Smooth muscle cell of the pulmonary artery (primary cell): ENCODE measurements at places on chromosomes 16 and 17. TPM values are rescaled to one million over a fixed set of nuclear protein-coding genes. Genes with fewer than 3 reads are reported as not detected.

Gene PKMYT1
- total RNA-seq: 2.0 and 2.5 TPM in 2 replicates

Gene SCPEP1
- 82.8 and 112 TPM in 2 replicates for total RNA-seq

Gene HSD17B2
- not detected in 2 replicates for total RNA-seq

Gene NCOR1
- total RNA-seq: 115 and 125 TPM in 2 replicates

Gene MYO19
- total RNA-seq: 35.9 and 56.1 TPM in 2 replicates

Gene TMED6
- 0.20 and 0.23 TPM in 2 replicates for total RNA-seq

Gene ZFP3
- 0.92 and 1.6 TPM in 2 replicates for total RNA-seq

Gene GAST
- not detected in 2 replicates for total RNA-seq

Gene TBCD
- total RNA-seq: 42.7 and 51.1 TPM in 2 replicates

Gene SGSH
- total RNA-seq: 11.0 and 25.1 TPM in 2 replicates

Gene DYNLRB2
- 0.59 TPM in 1 of 2 replicates, not detected in the other for total RNA-seq

Gene TEX19
- 0.07 TPM in 1 of 2 replicates, not detected in the other for total RNA-seq

Gene PIK3R5
- 0.07 TPM in 1 of 2 replicates, not detected in the other for total RNA-seq

Gene ACSM2A
- not detected in 2 replicates for total RNA-seq

Gene C16orf96
- 0.07 TPM in 1 of 2 replicates, not detected in the other for total RNA-seq

Gene GAN
- total RNA-seq: 8.3 and 15.6 TPM in 2 replicates

Gene LGALS9B
- total RNA-seq: not detected in 2 replicates

Gene UNKL
- total RNA-seq: 12.4 and 16.8 TPM in 2 replicates

Gene NOG
- total RNA-seq: 1.6 and 2.0 TPM in 2 replicates
